ENCODE measurements at places on chromosomes 13 and 19.

GRCh38 chr19:48442116-48443035 is 3.4 kb upstream of the GRWD1 start:
- DNase-seq = no peak

DNA sequence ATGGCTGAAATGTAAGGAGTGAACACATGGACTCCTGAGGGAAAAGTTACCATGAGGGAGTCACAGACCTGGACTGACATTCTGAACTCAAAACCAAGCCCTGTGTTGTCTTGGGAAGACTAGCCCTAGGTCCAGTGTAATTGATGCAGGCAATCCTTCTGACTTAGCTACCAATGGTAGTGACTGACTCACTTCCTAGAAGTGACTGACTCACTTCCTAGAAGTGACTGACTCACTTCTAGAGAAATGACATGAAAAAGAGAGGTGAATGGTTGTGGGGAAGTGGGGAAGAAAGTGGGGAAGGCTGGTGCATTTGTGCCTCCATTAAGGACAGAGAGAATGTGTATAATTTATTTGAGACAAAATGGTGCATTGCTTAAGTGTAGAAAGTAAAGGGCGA is 49.9 kb downstream of the EDNRB start:
- DNase-seq = no peak

GRCh38 chr13:109297628-109298027 is 488.8 kb downstream of the IRS2 start:
- DNase-seq = no peak

- DNase-seq = peak; percentile 51
These were observed 1.4 kb downstream of the FZR1 start for GRCh38 chr19:3507371-3508120.

- DNase-seq = no peak
These were observed 44.3 kb downstream of the ZNF146 start for GRCh38 chr19:36259211-36259610.

GRCh38 chr13:92972751-92973150 is 253.9 kb upstream of the GPC6 start:
- DNase-seq = no peak

DNA sequence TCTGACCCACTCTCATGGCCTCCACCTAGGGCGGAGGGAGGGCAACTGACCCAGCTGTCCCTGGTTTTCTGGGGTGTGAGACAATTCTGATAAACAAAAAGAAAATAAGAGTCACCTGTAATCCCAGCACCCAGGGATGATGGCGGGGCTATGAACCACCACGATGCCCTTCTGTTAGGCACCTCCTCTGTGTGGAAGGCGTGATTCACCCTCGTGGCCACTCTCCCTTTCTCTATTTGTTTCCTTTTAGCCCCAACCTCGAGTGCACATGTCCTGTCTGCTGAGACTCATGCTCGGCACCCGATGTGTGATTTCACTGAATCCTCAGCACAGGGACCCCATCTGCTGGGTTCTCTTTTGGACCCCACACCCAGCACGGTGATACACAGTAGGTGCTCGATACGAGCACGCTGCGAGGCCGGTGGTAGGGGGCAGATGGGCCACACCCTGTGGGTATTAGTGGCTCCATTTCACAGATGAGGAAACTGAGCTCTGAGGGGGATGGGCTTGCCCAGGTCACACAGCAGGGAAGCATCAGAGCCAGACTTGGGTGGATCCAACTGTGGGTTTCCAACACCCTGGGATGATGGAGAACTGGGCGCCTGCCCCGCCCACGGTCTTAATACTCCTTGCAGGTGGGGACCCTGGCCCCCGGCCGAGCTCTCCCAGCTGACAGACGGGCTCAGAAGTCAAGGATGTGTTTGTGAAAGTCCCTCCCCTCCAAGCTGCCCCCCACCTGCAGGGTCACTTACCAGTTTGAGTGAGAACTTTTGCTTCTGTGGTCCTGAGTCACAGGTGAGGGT is 24.9 kb downstream of the VRK3 start:
- no peak for DNase-seq

GRCh38 chr13:76383676-76384461 is 502.3 kb downstream of the KCTD12 start:
- no peak for DNase-seq

DNA sequence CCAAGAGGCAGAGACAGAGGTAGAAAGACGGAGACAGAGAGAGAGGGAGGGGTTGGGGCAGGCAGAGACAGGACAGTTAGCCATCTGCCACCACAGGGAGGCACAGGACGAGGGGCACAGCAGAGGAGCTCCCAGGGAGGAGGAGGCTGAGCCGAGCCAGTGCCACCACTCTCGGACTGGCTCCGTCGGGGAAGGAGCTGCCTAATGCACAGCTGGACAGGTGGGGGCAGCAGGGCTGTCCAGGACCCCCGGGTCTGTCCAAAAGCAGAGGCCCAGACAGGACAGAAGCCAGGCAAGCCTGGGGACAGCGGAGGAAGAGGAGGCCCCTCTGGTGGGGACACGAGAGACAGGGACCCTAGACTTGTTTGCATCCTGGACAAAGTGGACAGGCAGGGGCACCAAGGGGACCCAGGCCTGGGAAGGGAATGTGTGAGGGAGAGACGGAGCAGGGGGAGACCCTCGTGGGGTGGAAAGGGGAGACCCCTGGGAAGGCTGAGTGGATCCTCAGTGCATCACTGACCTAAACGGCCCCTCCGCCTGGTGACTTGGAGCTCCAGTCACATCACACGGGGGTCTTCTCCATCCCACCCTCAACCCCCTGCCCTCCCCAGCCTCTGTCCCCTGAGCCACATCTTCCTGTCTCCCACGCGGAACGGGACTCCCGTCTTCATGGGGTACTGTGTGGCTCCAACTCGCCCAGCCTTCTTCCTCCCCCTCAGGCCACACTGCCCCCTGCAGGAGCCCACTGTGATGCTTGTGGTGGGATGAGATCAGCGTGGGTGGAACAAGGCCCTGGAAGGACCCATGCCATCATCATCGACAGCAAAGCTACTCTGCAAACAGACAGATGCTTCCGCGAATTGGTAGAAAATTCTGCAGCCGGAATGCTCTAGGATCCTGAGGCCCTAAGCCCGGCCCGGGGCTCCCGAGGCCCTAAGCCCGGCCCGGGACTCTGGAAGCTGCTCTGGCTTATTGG is 915 bp downstream of the F10 start:
- no peak for DNase-seq

- no peak for DNase-seq
These were observed 70.7 kb downstream of the COL4A2 start for GRCh38 chr13:110377826-110378201.

DNA sequence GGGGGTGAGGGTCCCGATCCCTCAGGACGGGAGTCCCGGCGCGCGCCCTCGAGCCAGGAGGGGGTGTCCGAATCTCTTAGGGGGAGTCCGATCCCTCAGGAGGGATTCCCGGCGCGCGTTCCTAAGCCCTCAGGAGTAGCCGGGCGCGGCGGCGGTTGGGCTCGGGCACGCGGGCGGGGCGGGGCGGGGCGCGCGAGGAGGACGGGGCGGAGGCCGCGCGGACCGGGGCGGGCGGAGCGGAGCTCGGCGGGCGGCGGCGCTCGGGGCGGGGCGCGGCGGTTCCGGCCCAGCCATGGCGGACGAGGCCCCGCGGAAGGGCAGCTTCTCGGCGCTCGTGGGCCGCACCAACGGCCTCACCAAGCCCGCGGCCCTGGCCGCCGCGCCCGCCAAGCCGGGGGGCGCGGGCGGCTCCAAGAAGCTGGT is at the start of gene CUL4A:
Gene CUL4A, plus strand, starts transcription at position 278 of the 423 bp plus-strand sequence. Its CDS starts 15 bp downstream, at position 293.
- peak; percentile 88 for DNase-seq

GRCh38 chr19:49210108-49210900 is 52.7 kb downstream of the TRPM4 start:
- peak; percentile 35 for DNase-seq

GRCh38 chr19:19372656-19373416 is 32.6 kb upstream of the GATAD2A start:
- peak; percentile 58 for DNase-seq

GRCh38 chr13:27352698-27353097 is 71.7 kb upstream of the GTF3A start:
- DNase-seq = no peak

GRCh38 chr19:12162513-12162881 is 399 bp upstream of the ZNF136 start:
- DNase-seq = no peak

GRCh38 chr13:35814605-35815011 is 316.6 kb downstream of the DCLK1 start:
- no peak for DNase-seq

GRCh38 chr13:35917942-35918645 is 213.1 kb downstream of the DCLK1 start:
- no peak for DNase-seq

DNA sequence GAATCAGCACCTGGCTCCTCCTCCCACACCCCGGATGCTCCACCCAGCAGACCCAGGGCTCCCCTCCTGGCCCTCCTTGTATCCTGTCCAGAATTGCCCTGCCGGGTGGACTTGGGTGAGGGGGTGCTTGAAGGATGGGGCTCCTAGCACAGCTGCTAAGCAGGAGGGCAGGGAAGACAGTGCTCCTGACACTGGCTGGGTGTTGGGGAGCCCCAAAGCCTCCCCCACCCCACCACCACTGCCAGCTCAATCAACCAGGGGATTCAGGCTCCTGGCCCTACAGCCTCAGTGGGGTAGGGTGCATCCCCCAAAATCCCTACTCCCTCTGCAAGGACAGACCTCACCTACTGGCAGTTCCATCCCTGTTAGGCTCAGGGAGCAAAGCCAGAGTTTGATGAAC is 2.6 kb upstream of the CYP4F11 start:
- DNase-seq = no peak

- no peak for DNase-seq
These were observed 47.6 kb upstream of the GPI start for GRCh38 chr19:34317311-34317927.

DNA sequence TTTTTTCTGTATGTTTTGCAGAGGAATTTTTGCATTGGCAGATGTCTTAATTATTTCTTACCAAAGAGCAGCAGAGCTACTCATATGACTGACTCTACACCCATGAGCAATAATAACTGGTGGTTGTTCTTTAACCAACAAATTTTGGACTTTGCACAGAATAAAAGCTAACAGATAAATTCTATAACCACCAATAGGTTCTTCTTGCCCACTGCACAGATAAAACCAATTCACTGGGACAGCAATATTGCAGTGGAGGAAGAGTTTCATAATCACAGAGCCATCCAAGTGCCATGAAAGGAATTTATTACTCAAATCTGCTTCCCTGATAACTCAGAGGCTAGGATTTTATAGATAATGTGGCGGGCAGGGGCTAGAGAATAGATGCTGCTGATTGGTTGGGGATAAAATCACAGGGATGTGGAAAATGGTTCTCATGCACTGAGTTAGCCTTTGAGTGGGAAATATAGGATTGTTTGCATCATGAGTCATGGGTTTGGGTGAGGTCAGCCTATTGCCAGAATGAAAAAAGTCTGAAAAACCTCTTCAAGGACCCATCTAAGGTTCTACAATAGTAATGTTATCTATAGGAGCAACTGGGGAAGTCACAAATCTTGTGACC is 104.3 kb upstream of the PCDH17 start:
- no peak for DNase-seq

GRCh38 chr13:41590122-41590521 is 132.8 kb downstream of the RGCC start:
- DNase-seq = no peak

GRCh38 chr19:29964171-29964570 is 22.1 kb downstream of the URI1 start:
- no peak for DNase-seq

- peak; percentile 14 for DNase-seq
These were observed 29.4 kb upstream of the PTPRS start for GRCh38 chr19:5369962-5370367.

DNA sequence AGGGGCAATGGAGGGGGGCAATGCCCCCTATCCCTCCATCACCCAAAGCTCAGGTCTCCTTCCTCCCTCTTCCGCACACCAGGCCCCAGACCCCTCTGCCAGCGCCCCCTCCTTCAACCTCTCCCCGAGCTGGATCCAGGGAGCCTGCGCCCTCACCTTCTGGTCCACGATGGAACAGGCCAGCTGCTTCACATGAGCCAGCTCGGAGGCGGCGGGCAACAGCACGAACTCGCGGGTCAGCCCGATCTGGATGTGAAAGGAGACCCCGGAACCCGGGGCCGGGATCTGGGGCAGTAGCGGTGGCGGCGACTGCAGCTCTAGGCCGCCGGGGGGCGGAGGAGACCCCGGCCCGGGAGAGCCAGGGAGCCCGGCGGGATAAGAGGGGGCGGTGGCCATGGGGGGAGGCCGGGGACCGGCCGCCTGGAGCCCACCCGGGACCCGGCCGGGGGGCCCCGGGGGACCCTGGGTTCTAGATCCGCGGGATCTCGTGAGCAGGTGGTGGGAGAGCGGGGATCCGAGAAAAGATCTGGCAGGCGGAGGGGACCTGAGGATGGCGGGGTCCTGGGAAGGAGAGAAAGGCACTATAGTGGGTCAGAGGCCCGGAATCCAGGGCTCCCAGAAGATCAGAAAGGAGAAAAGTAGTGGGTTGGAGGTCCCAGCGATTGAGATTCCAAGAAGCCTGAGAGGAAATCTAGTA is 791 bp downstream of the PRKD2 start:
- no peak for DNase-seq

GRCh38 chr13:113489171-113489548 is 1.4 kb downstream of the DCUN1D2 start:
- DNase-seq = no peak

- DNase-seq = peak; percentile 16
These were observed 57.4 kb downstream of the PEPD start for GRCh38 chr19:33464010-33464732.

GRCh38 chr19:50716178-50717025 is 3.2 kb downstream of the SHANK1 start:
- DNase-seq = no peak

DNA sequence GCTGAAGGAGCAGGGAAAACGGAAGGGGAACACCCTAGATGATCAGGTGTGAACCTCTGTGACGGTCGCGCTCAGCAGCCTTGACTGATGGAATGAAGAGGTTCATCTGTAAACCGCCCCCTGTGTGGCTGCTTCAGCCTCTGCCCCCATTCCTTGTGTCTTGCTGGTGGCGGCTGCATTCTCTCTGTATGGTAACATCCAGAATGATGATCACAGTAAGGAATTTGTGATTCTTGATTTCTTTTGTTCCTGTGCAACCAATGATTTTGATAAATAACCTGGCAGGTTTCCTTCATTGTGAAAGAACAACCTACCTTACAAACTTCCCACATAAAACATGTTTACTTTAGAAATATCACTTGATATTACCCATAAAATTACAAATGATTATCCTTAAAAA is 118.7 kb upstream of the MCF2L start:
- no peak for DNase-seq

GRCh38 chr13:109468123-109468522 is 318.3 kb downstream of the IRS2 start:
- no peak for DNase-seq

DNA sequence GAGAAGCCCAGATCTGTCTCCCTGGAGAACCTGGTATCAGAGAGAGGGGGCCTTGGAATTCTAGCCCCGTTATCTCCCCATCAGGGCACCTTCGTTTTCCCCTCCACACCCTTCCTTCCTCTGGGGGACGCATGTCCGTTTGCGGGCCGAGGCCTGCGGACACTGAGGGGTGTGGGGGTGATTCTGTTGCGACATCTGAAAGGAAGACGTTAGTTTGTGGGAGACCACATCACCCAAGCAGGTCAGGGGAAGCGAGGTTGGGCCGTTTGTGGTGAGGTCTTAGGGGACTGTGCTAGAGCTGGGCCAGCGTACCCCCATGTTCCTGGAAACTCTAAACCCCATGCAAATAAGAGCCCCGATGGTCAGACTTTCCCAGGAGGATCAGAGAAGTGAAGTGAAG is 3.7 kb upstream of the HSH2D start:
- no peak for DNase-seq
